ENCODE measurements at places on chromosomes 7 and 10. TPM values are rescaled to one million over a fixed set of nuclear protein-coding genes. Genes with fewer than 3 reads are reported as not detected.

DNA sequence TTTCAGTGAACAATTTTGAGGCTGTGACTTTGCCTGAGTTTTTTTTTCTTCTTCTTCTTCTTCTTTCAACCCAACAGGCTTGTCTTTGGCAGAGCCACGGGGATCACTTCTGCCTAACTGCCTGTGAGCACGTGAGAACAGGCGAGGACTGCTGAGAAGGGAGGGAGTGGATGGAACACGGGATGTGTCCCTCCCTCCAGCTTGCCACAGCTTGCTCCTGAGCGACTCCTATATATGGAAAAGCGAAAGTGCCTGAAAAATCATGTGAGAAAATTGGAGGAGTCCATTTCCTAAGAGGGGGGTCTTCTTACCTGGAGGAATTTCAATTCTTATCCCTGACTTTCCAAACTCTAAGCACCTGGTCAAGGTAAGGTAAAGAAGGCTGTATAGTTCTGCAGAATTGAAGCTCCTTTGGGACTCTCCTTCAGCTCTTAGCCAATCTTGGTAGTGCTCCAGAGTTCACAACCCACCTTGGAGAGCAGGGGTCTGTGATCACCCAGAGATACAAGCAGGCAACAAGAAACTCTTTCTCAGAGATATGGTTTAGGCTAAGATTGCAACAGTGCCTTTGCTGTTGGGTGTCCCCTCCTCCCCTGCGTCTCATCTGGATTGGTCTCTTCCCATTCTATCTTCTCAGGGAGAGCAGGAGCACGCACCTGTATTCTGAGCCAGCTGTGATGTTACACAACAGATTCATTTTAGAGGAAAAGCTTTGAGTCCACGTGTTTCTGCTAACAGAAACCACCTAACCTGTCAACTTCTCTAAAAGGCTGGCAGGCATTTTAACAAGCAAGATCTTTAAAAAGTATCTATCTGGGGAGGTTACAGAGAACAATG lies at the start of gene MAT1A:
TSS of gene MAT1A (minus strand) at position 208 of the 837 bp plus-strand sequence. CDS start 235 bp downstream, outside the sequence.
- H3K27ac ChIP-seq, result no peak within 1 kb of the TSS
- no peak for DNase-seq
- peak within 1 kb of the TSS; percentile 21 for H3K4me3 ChIP-seq
- H3K27me3 ChIP-seq, result peaks cover 17% of the 10 kb centered on the region
- H3K4me1 ChIP-seq, result 0 out of 2 replicates have a peak, but pooled peaks cover 2% of the 10 kb centered on the region

- no peak overlapping the region for H3K27ac ChIP-seq
- no peak overlapping the region for H3K4me3 ChIP-seq
- no peak for DNase-seq
- H3K4me1 ChIP-seq, result no peaks in the 10 kb centered on the region
- no peaks in the 10 kb centered on the region for H3K36me3 ChIP-seq
These were observed 174.6 kb downstream of the PIP4K2A start for GRCh38 chr10:22539579-22540298.

DNA sequence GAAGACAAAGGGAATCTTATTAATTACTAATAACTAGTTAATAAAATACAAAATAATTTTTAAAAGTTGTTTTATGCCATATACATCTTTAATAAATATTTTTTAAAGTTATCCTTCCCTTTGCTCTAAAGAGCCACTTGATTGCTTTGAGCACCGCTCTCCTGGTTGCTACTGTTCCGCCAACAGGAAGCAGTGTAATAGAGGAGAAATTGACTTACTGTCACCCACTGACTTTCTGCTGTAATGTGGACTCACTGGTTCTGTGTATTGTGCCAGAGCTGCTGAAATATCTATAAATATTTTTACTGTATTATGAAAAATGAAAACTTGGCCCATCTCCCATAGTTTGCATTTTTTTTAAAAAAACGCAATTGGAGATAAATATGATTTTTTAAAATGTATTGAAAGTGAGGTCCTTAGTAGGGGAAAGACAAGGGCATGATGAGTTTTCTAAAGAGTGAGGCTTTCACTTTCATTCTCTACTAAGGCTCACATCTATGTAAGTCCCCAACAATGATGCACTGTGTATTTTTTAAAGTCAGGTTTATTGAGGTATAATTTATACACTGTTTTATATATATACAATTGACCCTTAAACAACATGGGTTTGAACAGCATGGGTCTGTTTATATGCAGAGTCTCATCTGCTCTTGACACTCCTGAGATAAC lies 100.5 kb downstream of the NPY start:
- no peaks in the 10 kb centered on the region for H3K36me3 ChIP-seq
- H3K4me3 ChIP-seq, result no peak overlapping the region
- no peaks in the 10 kb centered on the region for H3K4me1 ChIP-seq
- no peak overlapping the region for H3K27ac ChIP-seq
- no peak for DNase-seq

DNA sequence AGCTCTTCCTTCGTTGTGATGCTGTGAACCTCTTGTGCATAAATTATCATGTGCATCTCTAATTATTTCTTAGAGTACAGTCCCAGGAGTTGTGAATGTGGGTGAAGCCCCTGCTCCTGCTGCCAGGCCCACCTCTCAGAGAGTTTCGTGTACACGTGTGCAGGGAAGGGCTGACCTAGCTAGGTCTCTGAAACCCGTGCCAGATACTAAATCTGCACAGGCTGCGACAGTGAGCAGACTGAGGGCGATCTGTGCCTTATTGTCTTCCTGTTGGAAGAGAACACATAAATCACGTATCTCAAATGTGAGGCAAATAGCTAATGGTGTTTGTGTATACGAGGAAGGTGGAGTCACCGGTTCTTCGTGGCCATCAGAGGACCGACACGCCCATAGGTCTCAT lies 71.8 kb upstream of the DNAJB6 start:
- H3K4me1 ChIP-seq, result no peaks in the 10 kb centered on the region
- no peaks in the 10 kb centered on the region for H3K27me3 ChIP-seq
- H3K36me3 ChIP-seq, result peaks cover 12% of the 10 kb centered on the region
- DNase-seq, result no peak
- no peak overlapping the region for H3K4me3 ChIP-seq
- no peak overlapping the region for H3K27ac ChIP-seq

- peak overlapping the region; percentile 96 for H3K27ac ChIP-seq
- no peaks in the 10 kb centered on the region for H3K36me3 ChIP-seq
- H3K4me1 ChIP-seq, result peaks cover 40% of the 10 kb centered on the region
These were observed 13.2 kb downstream of the HDAC9 start for GRCh38 chr7:18508443-18509427.

DNA sequence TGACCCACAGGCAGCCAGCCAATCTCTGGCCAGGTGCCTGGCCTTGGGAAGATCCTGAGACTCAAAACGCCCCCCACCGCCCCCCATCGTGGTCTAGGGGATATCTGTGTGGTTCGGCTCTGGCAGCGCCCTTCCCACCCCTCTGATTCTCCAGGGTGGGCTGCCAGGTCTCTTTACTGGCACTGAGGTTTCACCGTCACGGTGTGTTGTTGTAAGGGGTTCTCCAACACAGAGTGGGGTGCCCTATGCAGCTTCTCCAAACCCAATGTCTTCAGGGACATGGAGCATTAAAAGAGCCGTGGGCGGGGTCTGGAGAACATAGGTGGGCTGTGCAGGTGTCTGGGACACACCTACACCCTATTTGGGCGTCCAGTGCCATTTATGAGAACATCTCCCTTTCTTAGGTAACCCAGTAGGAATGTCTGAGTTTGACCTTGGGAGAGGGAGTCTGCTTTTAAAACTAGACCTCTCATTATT lies 1.5 kb downstream of the MAFK start:
- no peak for DNase-seq
- peaks cover 39% of the 10 kb centered on the region for H3K4me1 ChIP-seq
- peak overlapping the region; percentile 88 for H3K27ac ChIP-seq
- H3K36me3 ChIP-seq, result no peaks in the 10 kb centered on the region

DNA sequence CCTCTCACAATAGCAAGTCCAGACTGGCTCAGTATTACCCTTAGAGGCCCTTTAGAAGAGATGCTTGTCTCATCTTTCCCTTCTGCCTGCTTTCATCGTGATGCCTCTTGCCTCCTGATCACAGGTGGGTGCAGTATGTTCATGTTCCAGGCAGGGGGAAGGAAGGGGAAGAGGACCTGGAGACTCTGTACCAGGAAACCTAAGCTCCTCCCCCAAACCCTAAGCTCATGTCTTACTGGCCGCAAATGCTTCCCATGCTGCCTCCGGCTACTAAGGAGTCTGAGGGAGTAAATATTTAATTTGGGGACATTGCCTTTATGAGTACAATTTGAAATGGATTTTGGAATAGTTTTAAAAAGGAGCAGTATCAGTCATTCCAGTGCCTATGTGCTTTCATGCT lies 192.6 kb downstream of the CDCA7L start:
- no peak overlapping the region for H3K27ac ChIP-seq
- H3K4me1 ChIP-seq, result no peaks in the 10 kb centered on the region
- H3K27me3 ChIP-seq, result peaks cover 2% of the 10 kb centered on the region
- no peaks in the 10 kb centered on the region for H3K36me3 ChIP-seq
- DNase-seq, result no peak
- H3K4me3 ChIP-seq, result no peak overlapping the region

The WNT8B gene
- not detected for total RNA-seq

The TUBB8 gene
- total RNA-seq, result 0.08 TPM

The AMPH gene
- total RNA-seq, result not detected
